ENCODE measurements at places on chromosomes 5 and 9.

GRCh38 chr9:111943200-111943599, 46.6 kb downstream of the UGCG start:
- DNase-seq = no peak

GRCh38 chr5:8474569-8474930, 605.6 kb downstream of the MTRR start:
- DNase-seq = no peak

DNA sequence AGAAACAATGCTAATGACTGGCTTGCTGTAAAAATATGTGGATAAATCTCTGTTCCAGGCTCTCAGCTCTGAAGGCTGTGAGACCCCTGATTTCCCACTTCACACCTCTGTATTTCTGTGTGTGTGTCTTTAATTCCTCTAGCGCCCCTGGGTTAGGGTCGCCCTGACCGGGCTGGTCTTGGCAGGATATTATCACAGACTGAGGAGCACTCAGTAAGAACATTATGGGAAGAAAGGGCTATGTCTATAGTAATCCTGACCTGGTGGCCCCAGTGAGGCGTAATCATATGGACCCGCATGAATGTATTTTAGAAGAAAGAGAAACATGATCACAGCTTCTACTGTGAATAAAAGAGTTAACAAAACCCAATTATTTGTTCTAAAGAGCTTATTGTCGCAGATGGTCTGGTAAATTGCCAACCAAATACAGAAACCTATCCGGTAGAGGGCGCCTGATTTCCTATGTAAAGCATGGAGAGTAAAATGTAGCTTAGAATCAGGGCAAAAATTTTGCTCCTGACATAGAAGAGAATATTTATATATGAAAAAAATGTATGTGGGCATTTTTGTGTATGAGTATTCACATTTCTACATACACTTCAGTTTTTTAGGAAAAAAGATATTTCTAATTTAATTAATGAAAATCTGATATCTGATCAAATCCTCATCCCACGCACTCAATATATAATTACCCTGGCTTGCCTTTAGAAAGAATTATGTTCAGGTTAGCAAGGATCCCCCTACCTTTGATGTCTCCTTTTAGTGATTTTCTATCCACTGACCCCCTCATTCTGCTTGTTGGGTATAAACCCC, 5.8 kb upstream of the IFNA1 start:
- DNase-seq = no peak

- no peak for DNase-seq
These were observed at the start of gene PCDH12 for GRCh38 chr5:141958113-141958512. TSS of gene PCDH12 (minus strand) at chr5:141958202. CDS start at chr5:141957851, 351 bp downstream.

GRCh38 chr5:87686975-87687374, 274.2 kb upstream of the CCNH start:
- DNase-seq = no peak

DNA sequence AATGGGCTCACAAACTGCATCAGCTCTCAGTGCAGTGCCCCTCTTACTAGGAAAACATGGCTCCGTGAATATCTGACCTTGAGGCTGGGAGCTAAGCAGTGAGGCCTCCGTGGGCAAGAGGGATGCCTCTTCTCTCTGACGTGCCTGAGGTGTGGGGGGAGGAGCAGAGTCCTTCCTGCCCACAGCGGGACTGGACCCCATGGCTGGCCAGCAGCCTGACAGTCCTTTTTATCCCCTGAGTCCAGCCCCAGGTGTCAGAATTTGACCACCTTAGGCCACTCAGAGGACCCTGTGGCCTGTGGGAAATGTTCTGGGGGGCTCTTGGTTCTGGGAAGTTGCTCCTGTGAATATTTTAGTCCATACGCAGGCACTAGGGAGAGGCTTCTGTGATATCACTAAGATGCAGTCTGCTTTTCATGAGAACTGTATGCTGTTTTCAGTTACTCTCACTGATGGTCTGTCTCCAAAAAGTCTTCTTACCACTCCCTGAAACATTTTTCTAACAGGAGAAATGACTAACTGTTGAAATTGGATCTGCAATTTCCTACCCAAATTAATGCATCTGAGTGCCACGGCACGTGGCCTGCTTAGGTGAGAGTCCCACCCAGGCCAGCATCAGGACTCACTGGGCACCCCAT, 23.4 kb downstream of the ANGPTL2 start:
- DNase-seq = no peak

DNA sequence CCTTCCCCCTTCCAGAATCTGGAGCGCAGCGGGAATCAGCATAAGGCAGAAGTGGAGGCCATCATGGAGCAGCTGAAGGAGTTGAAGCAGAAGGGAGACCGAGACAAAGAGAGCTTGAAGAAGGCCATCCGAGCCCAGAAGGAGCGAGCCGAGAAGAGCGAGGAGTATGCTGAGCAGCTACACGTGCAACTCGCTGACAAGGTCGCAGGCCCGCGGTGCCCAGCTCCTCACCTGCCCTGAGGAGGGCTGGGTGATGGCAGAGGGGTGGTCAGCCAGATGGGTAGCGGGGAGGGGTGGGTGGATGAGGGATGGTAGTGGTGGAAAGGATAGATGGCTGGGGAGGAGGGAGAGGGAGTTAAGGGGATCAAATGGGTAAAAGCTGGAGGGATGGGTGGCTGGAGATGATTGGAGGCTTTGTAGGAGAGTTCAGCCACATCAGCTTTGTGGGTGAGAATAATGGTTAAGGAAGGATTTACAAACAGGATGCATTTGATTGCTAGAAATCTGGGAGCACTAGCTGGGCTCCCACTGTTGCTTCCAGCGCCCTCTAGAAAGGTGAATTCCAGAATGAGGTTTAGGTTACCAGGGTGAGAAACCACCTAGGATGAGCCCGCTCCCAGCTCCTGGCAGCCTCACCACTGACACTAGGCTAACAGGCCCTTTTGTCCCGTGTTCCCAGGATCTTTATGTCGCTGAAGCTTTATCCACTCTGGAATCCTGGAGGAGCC, 19.7 kb upstream of the GLE1 start:
- DNase-seq = no peak

DNA sequence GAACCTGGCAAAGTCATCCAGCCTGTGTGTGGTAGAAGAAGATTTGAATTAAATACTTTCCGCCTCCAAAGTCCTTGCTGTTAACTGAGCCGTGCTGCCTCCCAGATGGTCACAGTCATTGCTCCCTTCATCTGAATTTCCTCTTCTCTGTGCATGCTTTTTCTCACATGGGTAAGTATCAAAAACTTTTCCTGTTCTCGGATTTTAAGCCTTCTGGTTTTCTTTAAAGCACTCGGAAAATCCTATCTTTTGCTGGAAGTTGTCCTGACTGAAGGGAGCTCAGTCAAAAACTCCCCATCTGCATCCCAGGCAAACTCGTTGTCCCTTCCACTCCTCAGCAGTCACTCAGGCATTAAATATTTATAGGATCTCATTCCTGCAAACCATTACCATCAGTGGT, 290.0 kb upstream of the PIK3R1 start:
- DNase-seq = no peak

DNA sequence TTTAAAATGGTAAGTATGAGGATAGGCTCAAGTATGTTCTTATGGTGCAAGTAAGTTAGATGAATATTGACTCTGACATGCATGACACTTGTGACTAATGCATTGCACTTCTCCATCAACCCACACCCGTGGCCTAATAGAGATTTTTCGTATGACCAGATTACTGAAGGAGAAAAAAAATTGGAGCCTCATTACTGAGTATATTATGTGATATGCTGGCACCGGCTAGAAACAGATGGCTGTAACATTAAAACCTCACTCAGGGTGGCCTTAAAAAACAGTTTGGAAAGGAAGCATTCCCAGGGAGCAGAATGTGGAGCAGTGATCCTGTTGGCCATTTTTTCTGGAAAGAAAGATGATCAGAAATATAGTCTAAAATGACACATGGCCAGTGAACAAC, 766.4 kb downstream of the PRELID2 start:
- DNase-seq = no peak

DNA sequence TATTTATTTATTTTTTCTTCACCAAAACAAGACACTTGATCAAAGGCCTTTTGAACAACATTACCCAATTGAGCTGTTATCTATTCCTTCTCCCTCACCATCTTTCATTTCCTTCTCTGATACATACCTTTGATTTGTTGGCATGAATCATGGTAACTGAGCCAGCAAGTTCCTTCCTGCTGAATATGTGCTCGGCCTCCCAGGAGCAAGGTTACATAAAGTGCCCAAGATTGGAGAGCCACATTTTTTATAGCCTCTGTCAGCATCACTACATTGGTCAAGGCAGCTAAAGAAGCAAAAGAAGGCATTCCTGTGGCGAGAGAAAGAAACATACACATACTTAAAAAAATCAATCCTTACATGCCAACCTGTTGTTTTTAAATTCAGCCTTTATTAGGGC, 369.6 kb downstream of the CYLC2 start:
- DNase-seq = no peak

DNA sequence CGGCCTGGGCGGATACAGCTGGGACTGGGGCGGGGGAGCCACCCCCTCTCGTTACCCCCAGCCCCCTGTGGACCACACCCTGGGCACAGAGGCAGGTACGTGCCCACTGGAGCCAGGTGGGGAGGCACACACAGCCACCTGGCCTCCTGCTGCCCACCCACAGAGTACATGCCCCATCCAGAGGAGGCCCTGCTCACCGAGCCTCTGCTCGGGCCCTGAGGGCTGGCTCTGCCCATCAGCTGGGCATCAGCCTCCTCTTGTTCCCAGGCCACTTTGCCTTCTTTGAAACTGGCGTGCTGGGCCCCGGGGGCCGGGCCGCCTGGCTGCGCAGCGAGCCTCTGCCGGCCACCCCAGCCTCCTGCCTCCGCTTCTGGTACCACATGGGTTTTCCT, 6.3 kb downstream of the MAMDC4 start:
- DNase-seq = no peak

GRCh38 chr5:142756576-142756975, 13.6 kb upstream of the ARHGAP26 start:
- DNase-seq = no peak

DNA sequence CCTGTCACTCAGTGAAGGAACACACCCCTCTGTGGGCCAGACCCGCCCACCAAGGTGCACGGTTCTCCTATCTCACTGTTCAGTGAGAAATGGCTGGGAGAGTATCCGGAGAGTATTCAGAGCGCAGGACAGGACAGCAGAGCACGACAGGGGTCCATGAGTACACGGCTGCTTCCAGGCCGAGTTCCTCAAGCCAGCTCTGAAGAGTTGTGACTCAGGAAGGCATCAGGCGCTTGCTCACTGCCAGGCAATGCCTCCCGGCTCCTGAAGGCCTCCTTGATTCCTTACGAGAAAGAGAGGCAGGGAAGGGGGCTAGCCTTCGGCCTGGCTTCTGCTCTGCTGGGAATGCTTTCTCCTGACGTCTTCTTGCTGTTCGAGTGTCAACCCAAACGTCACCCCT, 132.1 kb upstream of the PPP1R26 start:
- DNase-seq = no peak

GRCh38 chr9:21029661-21030060, 1.8 kb downstream of the HACD4 start:
- DNase-seq = no peak

DNA sequence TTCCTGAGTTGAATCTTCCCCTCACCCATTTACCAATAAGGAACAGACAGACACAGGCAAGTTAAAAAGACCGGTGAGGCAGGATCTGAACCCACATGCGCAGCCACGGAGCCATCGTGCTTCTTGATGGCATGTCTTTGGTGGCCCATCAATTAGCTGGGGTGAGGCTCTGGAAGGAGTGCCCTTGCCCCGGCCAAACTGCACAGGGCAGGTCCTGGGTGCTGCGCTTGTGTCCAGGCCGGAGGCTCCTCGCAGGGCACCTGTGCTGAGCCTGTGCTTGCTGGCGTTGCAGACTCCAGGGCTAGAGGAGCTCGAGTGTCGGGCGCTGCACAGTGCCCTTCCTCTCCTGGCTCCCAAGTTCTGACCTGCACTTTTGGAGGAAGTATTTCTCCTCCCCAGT, 66.4 kb downstream of the PSMB7 start:
- no peak for DNase-seq
